CD4-positive, alpha-beta T cell treated with Interferon gamma for 1 hour (primary cell): ENCODE measurements at places on chromosomes 7 and 10.

GRCh38 chr7:150784954-150785353 is 15.2 kb downstream of the TMEM176B start:
- DNase-seq, result no peak

- DNase-seq, result no peak
These were observed 239.3 kb upstream of the GRB10 start for GRCh38 chr7:51021906-51022570.

- DNase-seq, result no peak
These were observed 107.7 kb downstream of the GRID1 start for GRCh38 chr10:86258941-86259340.

DNA sequence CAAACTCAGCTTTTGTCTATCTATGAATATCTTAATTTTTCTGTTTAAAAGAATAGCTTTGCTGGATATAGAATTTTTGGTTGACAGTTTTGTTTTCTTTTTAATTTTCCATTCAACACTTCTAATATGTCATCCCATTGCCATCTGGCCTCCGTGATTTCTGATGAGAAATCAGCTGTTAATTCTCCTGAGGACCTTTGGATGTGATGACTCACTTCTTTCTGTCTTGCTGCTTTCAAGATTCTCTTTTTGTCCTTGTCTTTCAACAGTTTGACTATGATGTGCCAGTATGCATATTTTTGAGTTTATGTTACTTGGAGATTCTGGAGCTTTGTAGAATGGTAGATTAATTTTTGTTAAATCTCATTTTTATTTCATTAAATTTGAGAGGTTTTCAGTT is 38.4 kb downstream of the ZNF518A start:
- DNase-seq, result no peak

DNA sequence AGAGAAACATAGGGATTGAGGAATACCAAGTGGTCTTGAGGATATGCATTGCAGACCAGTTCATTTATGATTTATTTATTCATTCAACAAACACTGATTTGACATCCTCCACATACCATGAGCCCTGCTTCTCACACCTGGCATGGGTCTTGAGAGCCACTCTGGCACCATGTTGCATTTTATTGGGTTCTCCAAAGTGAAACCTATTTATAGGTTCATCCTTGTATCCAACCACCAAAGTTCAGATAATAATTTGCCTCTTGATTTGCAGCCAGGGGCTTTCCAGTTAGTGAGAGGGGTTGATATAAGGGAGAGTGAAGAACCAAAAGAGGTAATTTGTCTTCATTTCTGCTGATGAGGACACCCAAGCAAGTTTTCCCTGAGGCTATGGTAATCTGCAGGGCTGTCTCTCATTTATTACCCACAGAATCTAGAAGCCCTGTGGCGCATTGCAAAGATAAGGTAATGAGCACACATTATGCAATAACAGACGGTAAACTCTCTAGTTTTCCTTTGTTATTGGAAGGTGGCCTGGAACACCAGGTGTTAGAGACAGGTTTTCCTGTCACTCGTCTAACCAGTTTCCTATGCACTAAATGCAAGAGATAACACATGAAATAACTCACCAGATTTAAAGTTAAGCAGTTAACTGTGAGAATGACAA is 28.8 kb upstream of the ICA1 start:
- DNase-seq, result no peak

DNA sequence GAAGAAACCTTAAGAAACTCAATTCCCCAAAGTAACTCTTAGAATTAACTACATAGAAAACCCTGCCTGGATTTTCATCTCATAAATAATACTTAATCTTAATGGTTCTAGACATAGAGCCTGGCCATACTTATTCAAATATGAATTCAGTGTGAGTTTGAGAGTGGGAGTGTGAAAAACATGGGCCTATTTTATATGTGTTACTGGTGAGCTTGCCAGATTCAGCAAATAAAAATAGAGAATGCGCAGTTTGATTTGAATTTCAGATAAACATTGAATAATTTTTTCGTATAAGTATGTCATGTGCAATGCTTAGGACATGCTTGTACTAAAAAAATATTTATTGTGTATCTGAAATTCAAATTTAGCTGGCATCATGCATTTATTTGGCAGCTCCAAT is 473.9 kb upstream of the FZD8 start:
- no peak for DNase-seq
